Right atrium auricular region (tissue), 2 donors: ENCODE measurements at places on chromosomes 4 and X. TPM values are rescaled to one million over a fixed set of nuclear protein-coding genes. Genes with fewer than 3 reads are reported as not detected.

Gene USP9X
- total RNA-seq: 65.1 TPM

Gene RENBP
- total RNA-seq: 6.2 TPM

Gene ABRAXAS1
- total RNA-seq: 3.8 TPM

Gene SPIN2A
- total RNA-seq: not detected

Gene FAM114A1
- total RNA-seq: 73.2 TPM

Gene HSFX1
- total RNA-seq: 1.8 TPM

Gene IRAK1
- total RNA-seq: 37.1 TPM

Gene FAAH2
- 1.5 TPM for total RNA-seq

Gene GLRA2
- not detected for total RNA-seq

Gene HTR2C
- 0.12 TPM for total RNA-seq

Gene SSX2
- not detected for total RNA-seq

Gene PPID
- total RNA-seq: 31.9 TPM

Gene CSN1S1
- not detected for total RNA-seq

Gene SCML2
- 2.3 TPM for total RNA-seq

Gene CACNA1F
- total RNA-seq: 0.11 TPM

Gene RBMX
- 127 TPM for total RNA-seq

Gene ASIC5
- total RNA-seq: not detected

Gene IDUA
- total RNA-seq: 8.9 TPM

Gene GRK4
- 7.0 TPM for total RNA-seq

Gene UXT
- total RNA-seq: 158 TPM

Gene GALNTL6
- total RNA-seq: not detected

Gene SAGE1
- not detected for total RNA-seq

Gene GLUD2
- 1.4 TPM for total RNA-seq

Gene CT83
- total RNA-seq: not detected

Gene RBMXL3
- total RNA-seq: not detected

Gene GAGE1
- not detected for total RNA-seq

Gene NDNF
- 0.51 TPM for total RNA-seq

Gene GPC3
- 18.6 TPM for total RNA-seq

Gene LINC00632
- 34.1 TPM for total RNA-seq

Gene DOK7
- total RNA-seq: 68.9 TPM

Gene PAGE2B
- total RNA-seq: not detected

Gene UGT2B15
- not detected for total RNA-seq

Gene TGIF2LX
- total RNA-seq: not detected

Gene PABPC1L2A
- total RNA-seq: not detected

Gene ADAM29
- not detected for total RNA-seq

Gene PAGE5
- not detected for total RNA-seq

Gene ARSD
- 10.0 TPM for total RNA-seq

Gene ZNF280C
- 2.5 TPM for total RNA-seq

Gene THAP6
- 10.1 TPM for total RNA-seq

Gene ZXDA
- total RNA-seq: 5.3 TPM

Gene NLGN3
- 0.98 TPM for total RNA-seq

Gene IL2
- total RNA-seq: not detected

Gene RNF128
- total RNA-seq: 0.78 TPM

Gene PF4V1
- not detected for total RNA-seq

Gene ZBTB49
- 12.9 TPM for total RNA-seq

Gene TENM3
- total RNA-seq: 15.9 TPM

Gene RHOXF2B
- not detected for total RNA-seq

Gene TRIM60
- not detected for total RNA-seq

Gene SMPX
- 651 TPM for total RNA-seq

Gene CLDN22
- total RNA-seq: not detected

Gene FOXR2
- total RNA-seq: not detected

Gene EPHA5
- 0.24 TPM for total RNA-seq

Gene MAGEA12
- not detected for total RNA-seq

Gene XAGE1B
- total RNA-seq: not detected

Gene NKX1-1
- total RNA-seq: not detected

Gene SERPINA7
- not detected for total RNA-seq

Gene H2BW2
- not detected for total RNA-seq

Gene GABRQ
- total RNA-seq: 0.04 TPM

Gene RWDD4
- total RNA-seq: 15.3 TPM
